ENCODE measurements at places on chromosomes 6 and 20. TPM values are rescaled to one million over a fixed set of nuclear protein-coding genes. Genes with fewer than 3 reads are reported as not detected.

Gene BMP5
- not detected for total RNA-seq

Gene GINS1
- 4.9 TPM for total RNA-seq

Gene TMC2
- not detected for total RNA-seq

Gene EYA2
- 0.32 TPM for total RNA-seq

Gene CEP162
- total RNA-seq = 10.1 TPM

Gene ARFGEF3
- 2.7 TPM for total RNA-seq

Gene CDH4
- total RNA-seq = 1.1 TPM

Gene CNBD2
- 1.6 TPM for total RNA-seq

Gene CASP8AP2
- 22.9 TPM for total RNA-seq

DNA sequence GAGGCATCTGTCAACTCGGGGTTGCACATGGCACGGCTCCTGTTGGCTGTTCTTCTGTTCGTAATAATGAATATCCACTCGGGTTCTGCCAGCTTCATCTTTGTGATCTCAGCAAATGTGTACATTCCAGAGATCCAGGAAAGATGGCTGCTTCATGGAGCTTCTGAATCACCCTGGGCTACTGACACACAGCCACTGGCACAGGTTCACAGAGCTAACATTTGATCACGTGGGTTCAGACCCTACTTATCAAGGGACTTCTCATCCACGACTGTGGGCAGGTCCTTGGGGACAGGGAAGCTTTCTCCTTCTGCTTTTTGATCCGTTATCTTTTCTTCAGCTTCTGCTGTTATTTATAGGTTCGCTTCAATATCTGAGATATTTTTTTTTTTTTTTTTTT lies 18.1 kb downstream of the PPP1R3G start:
- no peak overlapping the region for H3K4me3 ChIP-seq
- no peaks in the 10 kb centered on the region for H3K27me3 ChIP-seq
- H3K27ac ChIP-seq = no peak overlapping the region
- no peaks in the 10 kb centered on the region for H3K4me1 ChIP-seq
- no peaks in the 10 kb centered on the region for H3K36me3 ChIP-seq

DNA sequence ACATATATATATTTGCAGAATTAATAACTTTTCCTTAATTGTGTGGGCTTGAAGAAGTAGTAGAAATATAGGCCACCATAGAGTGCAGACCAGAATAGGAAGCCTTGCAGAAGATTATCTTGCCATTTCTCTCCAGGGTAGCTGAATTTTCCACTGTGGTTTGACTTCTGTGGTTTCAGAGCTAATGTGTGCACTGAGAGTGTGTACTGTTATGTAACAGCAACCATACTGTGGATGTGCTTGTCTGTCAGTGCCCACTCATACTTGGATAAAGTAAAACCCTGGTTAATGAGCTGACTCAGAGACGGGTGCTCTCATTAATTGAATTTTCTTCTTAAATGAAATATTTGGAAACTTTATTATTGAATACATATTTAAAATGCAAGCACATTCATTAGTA lies 57.2 kb downstream of the CEP43 start:
- peaks cover 4% of the 10 kb centered on the region for H3K27me3 ChIP-seq
- H3K36me3 ChIP-seq = peaks cover 2% of the 10 kb centered on the region
- H3K27ac ChIP-seq = no peak overlapping the region
- H3K4me3 ChIP-seq = no peak overlapping the region

- no peak overlapping the region for H3K4me3 ChIP-seq
- no peak overlapping the region for H3K27ac ChIP-seq
- H3K27me3 ChIP-seq = peaks cover 7% of the 10 kb centered on the region
- no peaks in the 10 kb centered on the region for H3K4me1 ChIP-seq
Observed at GRCh38 chr6:79838851-79839250, 108.5 kb downstream of the ELOVL4 start.

DNA sequence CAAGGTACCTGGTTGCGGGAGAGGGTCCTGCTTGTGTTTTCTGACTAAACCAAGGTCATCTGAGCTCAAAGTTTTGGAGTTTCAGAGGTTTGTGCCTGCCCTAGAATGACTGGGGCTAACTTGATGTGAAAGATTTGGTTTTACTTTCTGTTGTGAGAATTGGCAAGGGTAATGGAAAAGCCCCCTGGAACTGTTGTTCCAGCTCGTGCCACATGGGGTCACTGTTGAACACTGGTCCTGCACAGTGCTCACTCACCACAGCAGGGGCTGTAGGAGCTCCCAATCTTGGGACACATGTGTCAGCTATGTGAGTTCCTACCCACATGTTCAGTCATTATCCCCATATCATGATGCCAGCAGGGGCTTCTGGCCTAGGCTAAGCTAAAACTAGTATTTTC lies 6.5 kb downstream of the TGM6 start:
- H3K27me3 ChIP-seq = peaks cover 3% of the 10 kb centered on the region
- no peak for DNase-seq
- H3K4me3 ChIP-seq = no peak overlapping the region
- H3K4me1 ChIP-seq = peaks cover 8% of the 10 kb centered on the region
- H3K27ac ChIP-seq = no peak overlapping the region

GRCh38 chr20:44770484-44771171 lies 25.0 kb downstream of the KCNK15 start:
- H3K4me3 ChIP-seq = no peak overlapping the region
- peaks cover 36% of the 10 kb centered on the region for H3K27me3 ChIP-seq
- H3K36me3 ChIP-seq = no peaks in the 10 kb centered on the region
- no peak overlapping the region for H3K27ac ChIP-seq

DNA sequence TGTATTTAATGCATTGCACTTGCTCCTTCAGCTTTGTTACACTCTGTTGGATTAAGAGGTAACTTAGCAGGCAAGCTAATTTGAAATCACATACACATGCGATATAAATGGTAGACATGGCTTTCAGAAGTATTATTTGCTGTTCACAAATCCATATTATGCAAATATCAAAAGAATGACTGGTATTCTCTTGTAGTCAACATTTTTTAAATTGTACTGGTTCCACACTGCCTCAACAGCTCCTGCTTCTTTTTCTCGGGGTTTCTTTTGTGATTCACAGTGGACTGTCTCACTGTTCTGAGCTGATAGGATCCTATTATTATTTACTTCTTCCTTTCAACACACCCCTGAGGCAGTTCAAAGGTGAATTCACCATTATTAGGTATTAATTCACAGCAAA lies 927.4 kb downstream of the KIF16B start:
- DNase-seq = no peak
- H3K27ac ChIP-seq = no peak overlapping the region
- H3K4me3 ChIP-seq = no peak overlapping the region
- H3K36me3 ChIP-seq = no peaks in the 10 kb centered on the region
- no peaks in the 10 kb centered on the region for H3K27me3 ChIP-seq

DNA sequence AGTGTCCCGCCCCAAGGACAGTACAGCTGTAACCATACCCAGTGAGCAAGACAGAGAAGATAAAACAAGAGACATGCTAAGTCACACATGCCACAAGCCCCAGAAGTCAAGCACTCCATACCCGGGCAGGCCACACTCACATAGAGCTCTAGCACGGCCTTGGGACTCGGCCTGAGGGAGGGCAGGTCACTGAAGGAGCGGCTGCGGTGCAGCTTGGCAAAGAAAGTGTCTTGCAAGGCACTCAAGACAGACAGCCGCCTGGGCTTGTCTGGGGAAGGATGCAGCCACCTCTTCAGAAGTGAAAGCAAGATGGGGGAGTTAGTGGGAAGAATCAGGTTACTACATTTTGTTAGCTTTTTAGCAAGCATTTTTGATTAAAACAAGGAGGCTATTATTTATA lies 48.7 kb upstream of the ARMH2 start:
- no peaks in the 10 kb centered on the region for H3K4me1 ChIP-seq
- H3K27ac ChIP-seq = no peak overlapping the region
- no peak for DNase-seq
- no peaks in the 10 kb centered on the region for H3K27me3 ChIP-seq
- H3K4me3 ChIP-seq = no peak overlapping the region

DNA sequence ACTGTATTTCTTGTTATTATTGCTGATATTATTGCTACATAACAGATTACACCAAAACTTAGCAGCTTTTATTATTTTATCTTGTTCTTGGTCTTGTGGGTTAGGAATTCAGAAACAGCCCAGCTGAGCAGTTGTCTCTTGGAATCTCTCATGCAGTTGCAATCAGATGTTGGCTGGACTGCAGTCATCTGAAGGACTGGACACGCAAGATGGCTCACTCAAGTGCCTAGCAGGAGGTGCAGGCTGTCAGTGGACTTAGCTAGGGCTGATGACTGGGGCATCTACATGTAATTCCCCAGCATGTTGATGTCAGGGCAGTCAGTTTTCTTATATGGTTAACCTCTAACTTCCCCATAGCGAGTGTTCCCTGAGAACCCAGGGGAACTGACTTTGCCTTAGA lies 128.6 kb upstream of the PLCB4 start:
- no peak overlapping the region for H3K27ac ChIP-seq
- H3K27me3 ChIP-seq = no peaks in the 10 kb centered on the region
- H3K36me3 ChIP-seq = no peaks in the 10 kb centered on the region

DNA sequence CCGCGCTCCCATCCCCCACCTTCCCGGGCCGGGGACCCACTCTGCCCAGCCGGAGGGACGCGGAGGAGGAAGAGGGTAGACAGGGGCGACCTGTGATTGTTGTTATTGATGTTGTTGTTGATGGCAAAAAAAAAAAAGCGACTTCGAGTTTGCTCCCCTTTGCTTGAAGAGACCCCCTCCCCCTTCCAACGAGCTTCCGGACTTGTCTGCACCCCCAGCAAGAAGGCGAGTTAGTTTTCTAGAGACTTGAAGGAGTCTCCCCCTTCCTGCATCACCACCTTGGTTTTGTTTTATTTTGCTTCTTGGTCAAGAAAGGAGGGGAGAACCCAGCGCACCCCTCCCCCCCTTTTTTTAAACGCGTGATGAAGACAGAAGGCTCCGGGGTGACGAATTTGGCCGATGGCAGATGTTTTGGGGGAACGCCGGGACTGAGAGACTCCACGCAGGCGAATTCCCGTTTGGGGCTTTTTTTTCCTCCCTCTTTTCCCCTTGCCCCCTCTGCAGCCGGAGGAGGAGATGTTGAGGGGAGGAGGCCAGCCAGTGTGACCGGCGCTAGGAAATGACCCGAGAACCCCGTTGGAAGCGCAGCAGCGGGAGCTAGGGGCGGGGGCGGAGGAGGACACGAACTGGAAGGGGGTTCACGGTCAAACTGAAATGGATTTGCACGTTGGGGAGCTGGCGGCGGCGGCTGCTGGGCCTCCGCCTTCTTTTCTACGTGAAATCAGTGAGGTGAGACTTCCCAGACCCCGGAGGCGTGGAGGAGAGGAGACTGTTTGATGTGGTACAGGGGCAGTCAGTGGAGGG lies 2.8 kb downstream of the SOX4 start:
- peak overlapping the region; percentile 97 for H3K4me3 ChIP-seq
- DNase-seq = no peak
- H3K4me1 ChIP-seq = peaks cover 23% of the 10 kb centered on the region
- H3K27ac ChIP-seq = peak overlapping the region; percentile 98

- H3K27me3 ChIP-seq = no peaks in the 10 kb centered on the region
- no peak overlapping the region for H3K4me3 ChIP-seq
- peaks cover 45% of the 10 kb centered on the region for H3K4me1 ChIP-seq
- DNase-seq = no peak
Observed at GRCh38 chr6:82921258-82921657, 144.4 kb downstream of the UBE3D start.

DNA sequence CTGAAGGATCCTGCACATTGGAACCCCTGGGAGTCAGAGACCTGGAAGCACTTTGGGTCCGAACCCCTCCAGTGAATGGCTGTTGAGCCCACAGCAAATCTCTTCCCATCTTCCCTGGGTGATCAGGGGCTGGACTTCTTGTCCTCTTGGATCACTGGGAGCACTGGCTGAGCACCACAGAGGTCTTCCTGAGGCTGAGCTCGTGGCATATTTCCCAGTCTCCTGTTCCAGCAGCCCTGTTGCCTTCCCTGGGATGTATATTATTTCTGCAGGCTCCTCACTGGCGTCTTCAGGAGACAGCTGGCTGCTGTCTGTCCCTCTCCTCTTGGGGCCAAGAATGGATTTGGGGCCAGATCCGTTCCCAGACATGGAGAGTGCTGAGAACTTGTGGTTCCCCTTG lies 43.4 kb downstream of the PTK7 start:
- H3K27ac ChIP-seq = peak overlapping the region; percentile 97
- no peak overlapping the region for H3K4me3 ChIP-seq
- DNase-seq = no peak
- H3K27me3 ChIP-seq = no peaks in the 10 kb centered on the region

DNA sequence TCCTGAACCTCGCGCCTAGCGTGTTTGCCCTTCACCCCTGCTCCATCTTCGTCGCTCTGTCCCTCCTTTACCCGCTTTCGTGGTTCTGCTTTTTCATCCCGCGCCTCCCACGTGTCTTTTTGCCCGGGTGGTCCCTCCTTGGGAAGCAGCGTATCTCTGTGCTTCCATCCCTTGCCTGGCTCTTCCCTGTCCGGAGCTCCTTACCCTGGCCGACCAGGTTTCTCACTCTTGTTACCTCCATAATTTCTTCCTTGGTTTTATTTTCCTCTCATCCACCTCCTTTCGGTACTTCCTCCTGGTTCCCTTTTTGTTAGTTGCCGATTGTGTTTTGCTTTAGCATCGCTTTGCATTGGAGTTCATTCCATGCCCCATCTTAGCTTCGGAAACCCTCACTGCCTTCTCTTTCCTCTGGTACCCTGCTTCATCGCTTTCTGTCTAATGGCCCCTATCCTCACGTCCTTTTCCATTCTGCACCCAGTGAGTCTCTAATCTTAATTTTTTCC lies 735 bp downstream of the FAM135A start:
- peak overlapping the region; percentile 95 for H3K4me3 ChIP-seq
- H3K27ac ChIP-seq = peak overlapping the region; percentile 92
- no peaks in the 10 kb centered on the region for H3K36me3 ChIP-seq
- no peak for DNase-seq

- H3K4me1 ChIP-seq = peaks cover 16% of the 10 kb centered on the region
- H3K27ac ChIP-seq = no peak overlapping the region
- peaks cover 21% of the 10 kb centered on the region for H3K36me3 ChIP-seq
- no peak for DNase-seq
Observed at GRCh38 chr6:143964674-143965081, 43.4 kb downstream of the PLAGL1 start.

DNA sequence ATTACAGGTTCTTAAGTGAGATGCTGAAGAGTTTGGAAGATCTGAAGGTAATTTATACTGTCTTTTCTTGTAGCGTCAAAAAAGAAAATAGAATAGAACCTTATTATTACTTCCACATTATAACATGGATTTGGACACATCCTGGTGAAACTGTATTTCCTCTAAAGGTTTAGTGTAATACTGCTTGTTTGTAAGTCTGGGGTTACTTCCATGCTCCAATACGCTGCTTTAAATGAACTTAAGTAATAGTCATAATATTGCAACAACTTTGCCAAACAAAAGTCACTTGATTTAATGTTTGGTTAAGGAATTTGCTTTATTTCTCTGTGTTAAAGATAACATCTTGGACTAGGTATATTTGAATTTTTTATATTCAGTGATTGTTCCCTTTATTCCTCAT lies 11.5 kb upstream of the SNRNP48 start:
- no peaks in the 10 kb centered on the region for H3K27me3 ChIP-seq
- H3K4me1 ChIP-seq = peaks cover 16% of the 10 kb centered on the region
- peaks cover 51% of the 10 kb centered on the region for H3K36me3 ChIP-seq
- H3K27ac ChIP-seq = peak overlapping the region; percentile 73
- H3K4me3 ChIP-seq = no peak overlapping the region

All from chondrocyte (in vitro differentiated cells).